ENCODE measurements at places on chromosomes 12 and 14.

- peak; percentile 90 for DNase-seq
These were observed 18.9 kb upstream of the SMUG1 start for GRCh38 chr12:54207539-54208294.

DNA sequence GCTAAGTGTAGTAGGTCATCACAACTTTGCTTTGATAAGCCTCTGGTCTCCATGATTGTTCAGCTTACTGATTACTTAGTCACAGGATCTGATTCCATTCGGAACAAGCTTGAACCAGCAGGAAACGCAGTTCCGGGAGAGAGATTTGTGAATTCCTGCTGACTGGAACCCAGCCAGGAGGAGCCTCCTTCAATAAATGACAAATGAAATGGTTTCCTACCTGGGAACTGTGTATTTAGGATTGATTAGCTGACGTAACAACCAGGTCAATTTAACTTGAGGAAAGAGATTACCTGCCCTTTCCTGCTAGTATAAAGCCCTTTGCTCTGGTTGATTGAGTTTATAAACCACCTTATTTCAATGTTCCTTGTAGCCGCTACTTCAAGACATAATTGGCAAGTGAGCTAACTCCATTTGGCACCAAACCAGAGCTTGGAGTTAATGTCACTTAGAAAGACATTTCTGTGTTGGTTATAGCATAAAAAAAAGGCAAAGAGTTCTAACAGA, 35.1 kb upstream of the KCNH3 start:
- peak; percentile 20 for DNase-seq

DNA sequence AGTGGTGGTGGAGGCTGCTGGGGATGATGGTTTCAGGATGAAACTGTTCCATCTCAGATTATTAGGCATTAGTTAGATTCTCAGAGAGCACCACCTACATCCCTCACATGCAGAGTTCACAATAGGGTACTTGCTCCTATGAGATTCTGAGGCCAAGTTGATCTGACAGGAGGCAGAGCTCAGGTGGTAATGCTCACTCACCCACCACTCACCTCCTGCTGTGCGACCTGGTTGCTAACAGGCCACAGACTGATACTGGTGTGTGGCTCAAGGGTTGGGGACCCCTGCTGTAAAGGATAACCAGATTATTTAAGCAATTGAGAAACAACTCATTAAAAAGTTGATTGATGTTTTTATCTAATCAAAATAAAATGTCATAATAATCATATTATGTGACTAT, 248.5 kb downstream of the RERGL start:
- no peak for DNase-seq

DNA sequence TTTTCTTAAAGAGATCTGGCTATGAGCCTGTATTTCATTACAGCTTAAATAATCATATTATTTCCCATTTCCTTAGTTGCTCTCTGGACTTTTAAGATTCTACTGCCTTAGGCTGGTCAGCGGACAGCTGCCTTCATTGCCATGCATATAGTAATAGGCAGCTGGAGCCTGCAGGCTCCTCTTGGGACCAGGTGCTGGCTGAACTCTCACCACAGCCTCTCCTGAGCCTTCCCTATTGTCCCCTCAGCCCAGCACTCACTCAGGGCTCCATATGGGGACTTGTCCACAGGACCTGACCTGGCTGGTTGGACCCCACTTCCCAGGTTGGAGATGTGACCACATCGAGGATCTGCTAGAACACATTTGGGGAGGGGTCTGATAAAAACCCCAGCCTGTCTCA, 405.4 kb downstream of the DPF3 start:
- DNase-seq, result no peak

- DNase-seq, result no peak
These were observed 20.9 kb upstream of the ATP5MC2 start for GRCh38 chr12:53696655-53697331.

DNA sequence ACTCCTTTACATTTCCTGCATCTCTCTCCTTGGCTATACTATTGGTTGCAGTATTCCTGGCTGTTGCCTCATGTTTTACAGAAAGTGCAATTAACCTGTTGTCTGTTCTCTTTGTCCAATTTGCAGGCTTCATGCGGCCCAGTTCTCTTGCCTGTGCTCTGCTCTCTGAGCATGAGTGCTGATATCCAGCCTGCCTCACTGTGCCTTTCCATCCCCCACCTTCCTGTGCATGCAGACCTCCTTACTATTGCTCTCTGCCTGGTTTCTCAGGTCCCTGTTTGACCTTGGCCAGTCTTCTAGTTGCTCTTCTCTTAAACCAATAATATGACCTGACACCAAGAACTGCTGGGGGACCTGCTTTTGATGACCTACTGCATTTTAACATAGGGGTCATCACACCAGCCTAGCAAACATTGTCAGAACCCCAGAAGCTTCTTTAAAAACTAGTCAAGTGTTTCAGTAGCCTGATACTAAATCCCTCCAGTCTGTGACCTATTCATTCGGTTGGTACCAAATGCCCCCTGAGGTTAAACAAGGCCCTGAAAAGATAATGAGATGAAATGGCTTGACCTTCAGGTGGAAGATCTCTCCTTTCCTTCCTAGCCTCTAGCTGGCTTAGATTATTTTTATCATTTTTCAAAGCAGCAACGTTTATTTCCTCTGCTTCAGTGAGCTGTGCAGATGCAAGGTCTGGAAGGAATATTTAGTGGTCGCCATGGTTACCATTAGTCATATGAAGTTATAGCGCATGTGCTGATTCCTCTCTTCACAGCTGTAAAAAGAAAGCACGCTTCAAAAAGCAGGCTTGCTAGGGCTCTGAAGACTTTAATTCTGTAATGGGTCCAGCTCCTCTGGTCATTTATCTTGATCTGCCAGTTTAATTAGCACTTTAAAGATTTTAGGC, 216.5 kb downstream of the PHLDA1 start:
- peak; percentile 79 for DNase-seq

DNA sequence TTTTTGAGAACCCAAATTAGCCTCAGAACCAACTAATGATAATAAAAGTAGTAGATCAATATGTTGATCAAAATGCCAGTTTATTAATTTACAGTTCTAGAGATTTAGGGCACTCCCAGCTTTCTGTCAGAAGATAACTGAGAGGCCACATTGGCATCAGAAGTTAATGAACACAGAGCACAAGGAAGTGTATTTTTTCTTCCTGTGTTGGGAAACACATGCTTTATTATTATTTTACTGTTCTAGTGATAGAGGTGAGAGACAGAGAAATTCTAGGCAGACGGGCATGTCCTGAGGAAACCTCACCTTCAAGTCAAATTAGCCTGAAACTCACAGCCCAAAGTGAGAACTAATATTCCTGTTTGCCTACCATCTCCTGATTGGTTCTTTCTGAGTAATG, 213.7 kb downstream of the PCNX1 start:
- DNase-seq, result no peak

DNA sequence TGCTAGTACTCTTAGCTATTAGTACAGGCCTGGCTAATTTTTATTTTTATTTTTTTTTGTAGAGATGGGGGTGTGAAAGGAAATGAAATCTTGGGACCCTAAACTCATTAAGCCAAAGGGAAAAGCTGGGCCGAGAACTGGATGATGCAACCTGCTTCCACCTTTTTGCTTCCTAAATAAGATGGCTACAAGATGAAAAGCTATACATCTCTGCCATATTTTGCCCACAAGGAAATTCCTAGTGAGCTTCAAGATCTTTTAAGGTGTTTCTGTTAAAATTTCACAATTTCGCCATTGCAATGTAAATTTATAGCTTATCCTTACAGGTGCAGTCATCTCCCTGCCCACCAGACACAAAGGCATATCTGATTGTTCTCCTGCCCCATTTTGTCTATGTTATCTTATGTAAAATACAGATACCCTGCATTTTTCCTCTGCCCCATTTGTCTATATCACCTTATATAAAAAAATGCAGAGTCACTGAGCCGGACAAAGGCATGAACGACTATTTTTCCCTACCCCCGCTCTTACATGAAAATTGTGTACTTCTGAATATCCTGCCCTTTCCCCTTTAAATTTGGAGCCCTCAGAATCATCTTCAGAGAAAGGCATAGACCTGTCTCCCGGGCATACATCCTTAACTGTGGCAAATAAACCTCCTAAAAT, 112.0 kb upstream of the SLC38A2 start:
- DNase-seq, result no peak

DNA sequence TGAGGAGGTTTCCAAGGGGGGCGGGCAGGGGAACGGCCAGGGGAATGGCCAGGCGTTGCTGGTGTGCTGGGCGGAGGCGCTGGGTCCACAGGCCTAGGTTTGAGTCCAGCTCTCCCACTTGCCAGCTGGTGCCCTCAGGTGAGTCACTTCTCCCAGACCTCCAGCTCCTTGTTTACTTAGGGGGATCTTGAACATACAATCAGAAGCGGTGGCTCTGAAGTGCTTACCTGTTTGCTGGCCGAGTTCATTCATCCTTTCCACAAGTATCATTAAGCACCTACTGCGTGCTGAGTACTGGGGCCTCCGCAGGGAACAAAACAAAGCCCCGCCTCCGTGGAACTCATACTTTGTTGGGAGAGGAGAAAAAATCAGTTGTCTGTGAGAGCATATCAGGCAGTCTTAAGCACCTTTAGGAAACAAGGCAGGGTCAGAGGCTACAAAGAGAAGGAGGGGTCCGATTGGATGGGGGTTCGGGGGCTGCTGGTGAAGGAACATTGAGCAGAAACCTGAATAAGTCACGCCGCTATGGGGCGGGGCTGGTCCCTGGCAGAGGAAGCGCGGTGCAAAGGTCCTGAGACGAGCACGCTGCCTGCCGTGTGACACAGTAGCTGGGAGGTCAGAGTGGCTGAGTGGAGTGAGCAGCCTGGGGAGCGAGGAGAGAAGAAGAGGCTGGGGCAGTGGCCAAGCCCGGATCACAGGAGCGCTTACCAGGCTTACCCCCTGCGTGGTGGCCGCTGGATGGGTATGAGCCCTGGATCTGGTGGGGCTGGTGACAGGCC, 15.1 kb downstream of the MVK start:
- DNase-seq, result no peak

- DNase-seq, result no peak
These were observed 64.5 kb downstream of the FOXG1 start for GRCh38 chr14:28831126-28831525.

DNA sequence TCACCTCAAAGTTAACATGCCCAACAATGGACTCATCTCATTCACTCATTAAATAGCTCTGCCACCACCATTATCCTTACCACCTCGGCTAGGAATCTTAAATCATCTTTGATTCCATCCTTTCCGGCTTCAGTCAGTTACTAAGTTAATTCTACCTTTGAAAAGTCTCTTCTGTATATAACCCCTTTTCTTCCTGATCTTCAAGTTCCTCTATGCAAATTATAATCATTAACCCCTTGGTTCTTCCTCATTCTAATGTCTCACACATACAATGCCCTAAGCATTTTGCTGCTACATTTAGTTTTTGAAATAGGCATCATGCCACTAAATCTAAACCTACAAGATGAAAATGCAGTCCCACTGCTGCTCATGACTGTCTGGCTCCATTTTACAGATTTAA, 51.6 kb downstream of the ATP2B1 start:
- no peak for DNase-seq

- peak; percentile 2 for DNase-seq
These were observed 2.6 kb upstream of the WNK1 start for GRCh38 chr12:749751-750270.

GRCh38 chr14:68000511-68000910, 180.9 kb downstream of the RAD51B start:
- DNase-seq, result no peak

GRCh38 chr14:32428875-32429274, 99.8 kb downstream of the AKAP6 start:
- no peak for DNase-seq

GRCh38 chr12:123034022-123034541, 53.6 kb downstream of the ARL6IP4 start:
- DNase-seq, result no peak

GRCh38 chr12:15789220-15790171, at the start of gene EPS8:
Gene EPS8 (minus strand): TSS chr12:15789388. CDS start chr12:15682951, 106,437 bp downstream.
- peak; percentile 99 for DNase-seq

- no peak for DNase-seq
These were observed 20.6 kb downstream of the ARMH4 start for GRCh38 chr14:58131386-58131785.

DNA sequence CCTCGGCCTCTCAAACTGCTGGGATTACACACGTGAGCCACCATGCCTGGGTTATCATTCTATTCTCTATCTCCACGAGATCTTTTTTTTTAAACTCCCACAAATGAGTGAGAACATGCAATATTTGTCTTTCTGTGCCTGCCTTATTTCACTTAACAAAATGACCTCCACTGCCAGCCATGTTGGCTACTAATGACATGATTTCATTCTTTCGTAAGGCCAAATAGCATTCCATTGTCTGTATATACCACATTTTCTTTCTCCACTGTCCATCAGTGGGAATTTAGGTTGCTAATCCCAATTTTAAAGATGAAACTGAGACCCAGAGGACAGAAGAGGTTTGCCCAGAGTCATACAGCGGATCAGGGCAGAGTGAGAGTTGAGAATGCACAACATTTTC, 10.9 kb upstream of the TRPV4 start:
- DNase-seq, result no peak

DNA sequence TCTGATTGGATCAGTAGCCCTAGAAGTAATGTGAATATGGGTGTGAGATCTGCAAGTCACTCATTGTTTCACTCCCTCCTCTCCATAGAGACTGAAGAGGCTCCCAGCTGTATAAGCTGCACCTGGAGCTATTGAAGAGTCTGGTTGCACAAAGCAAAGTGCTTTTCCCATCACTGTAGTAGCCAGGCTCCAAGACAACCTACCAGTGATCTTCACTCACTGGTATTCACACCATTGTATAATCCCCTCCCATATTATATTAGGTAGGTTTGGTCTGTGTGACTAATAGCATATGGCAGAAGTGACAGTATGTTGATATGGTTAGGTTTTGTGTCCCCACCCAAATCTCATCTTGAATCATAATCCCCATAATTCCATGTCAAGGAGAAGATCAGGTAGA, 64.4 kb downstream of the ZFC3H1 start:
- no peak for DNase-seq

DNA sequence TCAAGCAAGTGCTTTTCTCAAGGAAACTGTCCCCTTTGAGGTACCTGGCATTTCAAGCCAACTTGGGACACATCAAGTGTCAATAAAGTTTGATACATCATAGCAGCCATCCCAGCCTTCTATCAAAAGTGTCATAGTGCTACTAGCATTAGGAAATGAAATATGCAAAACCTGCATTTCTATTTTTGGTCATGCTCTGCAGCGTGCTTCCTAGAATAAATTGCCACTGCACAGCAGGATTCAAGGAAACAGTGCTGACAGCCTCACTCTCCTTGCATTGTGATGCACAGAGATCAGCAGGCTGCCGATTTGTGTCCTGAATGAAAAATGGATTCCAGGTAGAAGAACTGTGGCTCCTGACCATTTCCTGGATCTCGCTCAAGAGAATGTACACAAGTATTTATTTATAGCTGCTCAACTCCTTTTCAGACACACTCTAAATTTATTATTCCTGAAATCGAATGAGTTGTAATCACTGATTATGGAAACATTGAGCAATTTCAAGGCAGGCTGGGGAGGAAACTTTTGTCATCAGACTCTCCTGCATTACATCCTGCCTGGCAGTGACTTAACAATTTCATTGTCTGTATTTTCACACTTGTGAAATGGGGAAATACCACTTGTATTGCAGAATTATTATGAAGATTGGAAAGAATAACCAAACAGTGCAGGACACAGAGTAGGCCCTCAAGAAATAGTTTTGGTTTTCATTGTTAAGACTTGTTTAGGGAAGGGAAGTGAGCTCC, 120.9 kb downstream of the SLC38A6 start:
- DNase-seq, result peak; percentile 26

GRCh38 chr14:74500417-74501134, 7.0 kb downstream of the ISCA2 start:
- DNase-seq, result no peak
